ENCODE measurements at places on chromosomes 1 and 21. TPM values are rescaled to one million over a fixed set of nuclear protein-coding genes. Genes with fewer than 3 reads are reported as not detected.

DNA sequence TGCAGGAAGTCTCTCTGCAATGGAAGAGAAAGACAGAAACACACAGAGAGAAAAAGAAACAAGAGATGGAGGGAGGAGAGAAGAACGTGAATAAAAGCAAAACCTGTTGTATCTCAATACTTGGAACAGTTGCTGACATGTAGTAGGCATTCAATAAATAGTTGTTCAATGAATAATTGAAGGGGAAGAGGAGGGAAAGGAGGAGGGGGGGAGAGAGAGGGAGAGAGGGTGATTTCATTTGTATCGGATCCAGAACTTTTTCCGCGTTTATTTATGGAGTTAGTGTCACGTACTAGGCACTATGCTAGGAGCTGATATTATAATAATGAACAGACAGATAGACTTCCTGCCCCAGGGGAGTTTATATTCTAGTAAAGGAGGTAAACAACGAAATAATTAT lies 144.1 kb downstream of the OMA1 start:
- DNase-seq: no peak

DNA sequence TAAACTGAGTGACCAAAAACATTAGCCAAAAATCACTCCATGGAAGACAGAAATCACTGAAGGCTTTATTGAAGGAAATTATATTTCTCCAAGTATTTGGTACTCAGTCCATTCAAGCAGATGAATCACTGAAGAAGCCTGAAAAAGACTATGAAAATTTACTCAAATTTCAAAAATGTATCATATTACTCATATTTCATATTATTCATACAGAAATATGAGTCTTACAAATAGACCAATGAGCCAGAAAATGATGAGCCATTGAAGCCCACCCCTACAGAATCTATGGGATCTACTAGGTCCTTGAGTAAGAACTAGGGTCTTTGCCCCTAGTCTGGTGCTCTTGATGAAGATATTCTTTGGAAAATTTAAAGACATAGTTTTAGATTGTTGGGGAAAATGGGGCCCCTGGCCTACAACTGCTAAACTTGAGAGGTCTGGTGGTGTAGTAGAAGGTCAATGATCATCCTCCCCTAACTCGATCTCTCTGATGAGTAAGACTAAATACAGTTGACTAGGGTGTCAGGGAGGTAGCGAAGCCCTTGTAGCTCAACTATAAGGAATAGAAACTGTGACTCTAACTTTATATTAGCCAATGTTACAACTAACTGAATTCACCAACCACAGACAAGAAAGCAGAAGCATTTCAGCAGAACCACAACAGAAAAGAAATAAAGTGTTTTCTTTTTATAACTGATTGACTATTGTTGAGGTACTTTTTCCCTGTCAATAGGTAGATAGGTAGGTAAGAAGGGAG lies 81.0 kb downstream of the NOTCH2 start:
- no peak for DNase-seq

- DNase-seq: no peak
These were observed 2.0 kb downstream of the PIK3CD start for GRCh38 chr1:9653491-9654050.

- no peak for DNase-seq
These were observed 481.2 kb downstream of the MATN1 start for GRCh38 chr1:30242168-30242567.

- no peak for DNase-seq
These were observed 8.9 kb upstream of the LEFTY1 start for GRCh38 chr1:225897595-225898514.

GRCh38 chr1:41504114-41505035 lies 19.9 kb upstream of the EDN2 start:
- DNase-seq: no peak

DNA sequence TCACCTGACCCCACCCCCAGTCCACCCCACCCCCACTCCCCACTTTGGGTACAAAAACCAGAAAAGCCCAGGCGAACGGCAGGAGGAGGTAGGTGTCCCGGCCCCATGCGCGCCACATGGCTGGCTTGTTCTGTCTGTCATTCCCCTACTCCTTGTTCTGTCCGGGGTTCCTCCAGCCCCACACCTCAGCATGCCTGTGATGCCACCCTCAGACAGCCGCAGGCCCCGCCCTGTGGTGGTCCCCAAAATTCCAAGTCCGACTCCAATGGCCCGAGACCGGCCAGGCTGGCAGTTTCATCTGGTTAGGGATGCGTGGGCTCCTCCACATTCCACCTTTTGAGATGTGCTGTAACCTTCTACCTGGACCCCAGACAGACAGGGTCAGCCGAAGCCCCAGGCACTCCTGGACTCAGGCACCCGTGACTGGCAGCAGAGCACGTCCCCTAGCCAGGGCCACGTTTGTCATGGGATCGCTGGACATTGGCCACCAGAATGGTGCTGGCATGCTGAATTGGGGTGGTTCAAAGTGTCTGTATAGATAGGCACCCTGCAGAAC lies 94.4 kb downstream of the WDR4 start:
- no peak for DNase-seq

GRCh38 chr1:193240609-193241008 lies 54.2 kb upstream of the B3GALT2 start:
- no peak for DNase-seq

DNA sequence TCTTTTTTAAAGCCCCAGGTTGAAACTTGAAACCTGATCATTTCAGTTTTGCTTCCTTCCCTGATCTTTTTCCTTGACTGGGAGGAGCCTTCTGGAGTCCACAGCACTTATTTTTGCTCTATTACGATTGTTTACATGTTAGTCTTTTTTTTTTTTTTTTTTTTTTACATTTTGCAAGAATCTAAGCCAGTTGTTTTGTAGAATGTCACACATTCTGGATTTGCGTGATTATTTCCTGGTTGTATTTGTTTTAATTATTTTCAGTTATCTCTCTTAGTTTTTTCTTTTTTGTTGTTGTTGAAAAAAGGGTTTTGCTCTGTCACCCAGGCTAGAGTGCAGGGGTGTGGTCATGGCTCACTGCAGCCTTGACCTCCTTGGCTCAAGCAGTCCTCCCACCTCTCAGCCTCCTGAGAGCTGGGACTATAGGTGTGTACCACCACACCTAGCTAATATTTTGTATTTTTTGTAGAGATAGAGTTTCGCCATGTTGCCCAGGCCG lies 32.8 kb downstream of the OSBPL9 start:
- DNase-seq: no peak

- no peak for DNase-seq
These were observed 6.4 kb upstream of the GBP5 start for GRCh38 chr1:89279011-89279466.

GRCh38 chr1:112472142-112472541 lies 36.6 kb upstream of the WNT2B start:
- DNase-seq: no peak

GRCh38 chr1:180033390-180033789 lies 78.8 kb downstream of the CEP350 start:
- no peak for DNase-seq

GRCh38 chr1:61334718-61335589 lies 252.6 kb downstream of the NFIA start:
- DNase-seq: no peak

DNA sequence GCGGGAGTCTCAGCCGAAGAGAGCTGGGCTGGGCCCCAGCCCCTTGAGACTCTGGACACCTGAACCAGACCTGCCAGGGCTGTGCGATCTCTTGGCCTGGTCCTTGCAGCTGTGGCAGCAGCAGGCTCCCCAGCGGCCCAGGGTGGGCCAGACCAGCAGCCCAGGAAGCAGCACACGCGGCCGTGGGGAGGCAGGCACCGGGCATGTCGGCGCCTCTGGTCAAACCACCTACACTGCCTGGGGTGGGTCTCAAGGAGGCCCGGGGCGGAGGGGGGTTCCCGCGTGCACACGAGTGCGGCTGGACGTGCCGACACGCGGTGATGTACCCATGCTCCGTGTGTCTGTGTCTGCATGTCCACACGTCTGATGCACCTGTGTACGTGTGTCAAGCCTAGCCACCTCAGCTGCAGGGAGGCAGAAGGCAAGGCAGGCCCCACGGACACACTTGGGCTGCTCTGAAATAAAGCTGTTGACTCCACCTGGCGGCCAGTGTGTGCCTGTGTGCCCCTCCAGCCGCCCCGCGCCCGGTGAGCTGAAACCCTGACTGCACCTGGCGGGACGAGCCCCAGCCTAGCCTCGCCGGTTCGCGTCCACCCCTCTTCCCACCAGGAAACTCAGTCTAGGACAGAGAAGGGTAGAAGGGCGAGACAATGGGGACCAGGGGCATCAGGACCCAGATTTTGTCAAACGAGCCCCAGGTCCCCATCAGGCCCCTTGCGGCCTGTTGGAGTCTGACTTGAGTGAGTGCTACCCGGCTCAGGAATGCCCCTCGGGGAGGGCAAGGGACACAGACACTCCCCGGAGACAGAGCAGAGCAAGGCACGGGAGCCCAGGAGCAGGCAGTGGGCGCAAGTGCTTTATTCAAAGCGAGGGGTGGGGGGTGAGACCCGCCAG lies 11.6 kb downstream of the SCNN1D start:
- peak; percentile 64 for DNase-seq

- DNase-seq: no peak
These were observed 49.2 kb downstream of the VANGL1 start for GRCh38 chr1:115690972-115691371.

- no peak for DNase-seq
These were observed 307.0 kb downstream of the ST6GALNAC3 start for GRCh38 chr1:76381450-76382097.

DNA sequence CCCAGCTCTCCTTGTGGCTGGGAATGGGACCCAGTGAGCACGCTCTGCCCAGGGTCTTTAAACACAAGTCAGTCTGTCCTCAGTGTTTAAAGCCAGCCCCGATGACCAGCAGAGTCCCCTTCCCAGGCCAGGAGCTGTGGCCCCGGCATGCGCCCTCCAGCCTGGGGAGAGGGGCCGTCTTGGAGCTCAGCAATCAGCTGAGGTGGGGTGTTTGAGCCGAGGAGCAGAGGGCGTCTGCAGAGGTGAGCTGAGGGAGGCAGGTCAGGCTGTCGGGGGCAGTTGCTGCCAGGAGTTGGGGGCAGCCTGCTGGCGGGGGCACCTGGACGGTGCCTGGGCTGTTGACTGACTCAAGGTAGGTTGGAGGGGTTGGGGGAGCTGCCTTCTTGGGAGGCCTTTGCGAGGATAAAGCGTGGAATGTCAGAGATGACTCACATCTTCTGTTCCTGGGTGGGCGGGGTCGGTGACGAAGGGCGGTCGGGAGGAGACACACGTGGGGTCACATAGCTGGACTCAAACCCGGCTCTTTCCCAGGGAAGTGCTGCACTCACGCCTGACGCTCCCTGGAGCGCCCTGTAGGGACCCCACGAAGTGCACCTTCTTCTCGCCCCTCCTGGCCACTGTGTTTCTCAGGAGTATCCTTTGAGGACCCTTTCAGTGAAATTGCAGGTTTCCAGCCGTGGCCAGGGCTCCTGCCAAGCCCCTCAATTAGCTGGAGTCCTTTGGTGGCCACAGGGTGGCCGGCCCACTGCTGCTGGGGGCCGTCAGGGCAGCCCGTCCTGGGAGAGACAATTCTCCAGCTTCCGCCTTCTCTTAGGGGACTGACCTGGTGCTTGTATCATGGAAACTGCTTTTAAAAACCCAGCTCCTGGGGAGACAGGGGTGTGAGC lies 86.2 kb downstream of the SIK1 start:
- no peak for DNase-seq

DNA sequence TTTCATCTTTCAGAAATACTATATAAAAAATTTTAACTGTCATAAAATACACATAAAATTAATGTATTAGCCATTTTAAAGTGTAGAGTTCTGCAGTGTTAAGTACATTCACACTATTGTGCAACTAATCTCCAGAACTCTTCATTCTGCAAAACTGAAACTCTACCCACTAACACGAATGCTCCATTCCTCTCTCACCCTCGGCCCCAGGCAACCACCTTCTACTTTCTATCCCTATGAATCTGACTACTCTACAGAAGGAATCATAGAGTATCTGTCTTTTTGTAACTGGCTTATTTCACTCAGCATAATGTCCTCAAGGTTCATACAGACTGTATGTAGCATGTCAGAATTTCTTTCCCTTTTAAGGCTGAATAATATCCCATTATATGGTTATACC lies 43.4 kb downstream of the LTN1 start:
- no peak for DNase-seq

DNA sequence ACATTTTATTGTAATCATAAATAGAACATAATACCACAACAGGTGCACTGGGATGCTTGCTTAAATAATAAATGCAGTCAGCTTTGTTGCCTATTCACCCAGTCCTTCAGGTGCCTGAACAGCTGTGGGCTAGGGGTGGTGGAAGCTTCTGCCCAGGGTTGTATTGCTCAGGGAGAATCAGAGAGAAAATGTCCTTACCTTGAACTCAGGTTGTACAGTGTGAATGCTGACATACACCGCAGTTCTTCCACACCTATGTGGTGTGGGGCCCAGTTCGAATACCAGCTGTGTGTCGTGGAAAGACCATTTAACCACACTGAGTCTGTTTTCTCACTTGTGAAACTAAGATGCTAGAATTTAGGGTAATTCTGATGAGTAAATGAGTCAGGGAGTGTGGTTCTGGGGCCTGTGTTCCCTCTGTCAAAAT lies 115.7 kb upstream of the ATP1A1 start:
- no peak for DNase-seq

DNA sequence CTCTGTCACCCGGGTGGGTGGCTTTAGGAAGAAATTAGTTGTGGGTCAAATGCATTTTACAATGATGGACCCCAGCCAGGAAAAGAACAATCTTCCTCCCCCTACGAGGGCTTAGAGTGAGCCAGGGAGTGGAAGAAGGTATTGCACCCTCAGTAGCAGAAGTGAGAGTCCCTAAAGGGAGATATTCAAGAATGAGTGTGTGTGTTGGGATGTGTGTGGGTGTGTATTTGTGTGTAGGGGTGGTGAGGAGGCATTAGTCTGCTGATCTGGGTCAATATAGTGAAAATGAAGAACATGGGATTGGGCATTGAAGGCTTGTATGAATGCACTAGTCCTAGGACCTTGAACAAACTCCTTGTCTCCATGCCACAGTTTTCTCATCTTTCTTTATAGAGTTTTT lies 85.2 kb upstream of the RUNX1 start:
- DNase-seq: no peak

- DNase-seq: no peak
These were observed 18.9 kb upstream of the LRP8 start for GRCh38 chr1:53346814-53347176.

DNA sequence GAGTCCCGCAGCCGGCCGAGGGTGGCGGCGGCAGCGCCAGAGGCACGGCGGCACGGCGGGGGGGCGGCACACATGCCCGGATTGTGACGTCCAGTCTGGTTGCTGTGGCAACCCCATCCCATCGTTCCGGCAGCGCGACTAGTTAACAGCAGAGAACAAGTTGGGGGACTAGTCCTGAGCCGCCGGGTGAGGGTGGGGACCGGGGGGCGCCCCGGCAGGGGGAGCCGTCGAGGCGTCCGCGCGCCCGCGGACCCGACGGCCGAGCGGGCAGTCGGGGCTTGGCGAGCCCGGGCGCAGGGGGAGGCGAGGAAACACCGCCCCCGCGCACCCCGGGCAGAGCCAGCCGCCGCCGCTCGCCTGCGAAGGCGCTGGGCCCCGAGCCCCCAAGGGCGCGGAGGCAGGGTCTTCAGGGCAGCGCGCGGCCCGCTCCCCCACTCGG lies at the start of gene CHD5:
CHD5 (minus strand) TSS at position 54 of the 439 bp plus-strand sequence. CDS start 298 bp downstream, outside the sequence.
- DNase-seq: no peak

The RNU1-4 gene
- 2,478 TPM for total RNA-seq

The PRAMEF26 gene
- not detected for total RNA-seq

The CD1E gene
- total RNA-seq: not detected

The HES4 gene
- total RNA-seq: 35.7 TPM

The USP21 gene
- total RNA-seq: 41.6 TPM

The CNTN2 gene
- total RNA-seq: 24.9 TPM

The FTCD gene
- total RNA-seq: 1.4 TPM

The AIRE gene
- not detected for total RNA-seq
